Activated naive CD8-positive, alpha-beta T cell treated with anti-CD3 and anti-CD28 coated beads, Interleukin-2, amount 10 ng/mL, durations not matched to agents 7 days and 5 days (primary cell): ENCODE measurements at places on chromosomes 13 and 19. TPM values are rescaled to one million over a fixed set of nuclear protein-coding genes. Genes with fewer than 3 reads are reported as not detected.

DNA sequence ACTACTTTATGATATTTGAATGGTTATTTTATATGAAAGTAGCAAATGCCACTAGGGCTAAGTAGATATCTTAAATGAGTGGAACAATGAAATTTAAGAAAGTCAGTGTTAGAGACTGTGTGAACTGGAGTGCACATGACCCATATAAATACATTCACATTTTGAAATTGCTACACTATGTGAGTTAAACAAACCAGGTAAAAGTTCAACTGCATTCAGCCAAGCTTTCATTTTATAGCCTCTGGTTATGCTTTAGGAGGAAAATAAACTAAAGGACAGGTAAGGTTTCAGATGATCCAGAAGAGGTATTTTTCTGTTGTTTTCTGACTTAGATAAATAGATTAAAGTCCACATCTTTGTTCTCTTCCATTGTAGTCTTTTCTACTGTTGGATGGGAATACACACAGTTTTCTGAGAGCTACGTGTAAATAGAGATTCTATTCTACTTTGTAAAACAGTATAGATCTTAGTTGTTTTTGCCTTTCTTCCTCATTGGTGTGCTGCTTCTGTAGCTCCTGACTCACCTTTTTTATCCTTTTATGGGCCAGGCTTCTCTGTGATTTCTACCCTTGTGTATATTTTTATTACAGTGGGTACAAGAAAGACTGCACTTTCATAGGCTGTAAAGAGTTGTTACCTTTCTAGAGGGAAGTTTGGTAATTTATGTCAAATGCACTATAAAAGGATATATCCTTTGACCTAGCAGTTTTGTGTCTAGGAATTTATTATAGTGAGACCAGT lies 54.6 kb upstream of the KCTD4 start:
- H3K27ac ChIP-seq: no peak overlapping the region
- H3K4me3 ChIP-seq: no peak overlapping the region

GRCh38 chr19:5809053-5809452 lies 4.2 kb downstream of the NRTN start:
- H3K36me3 ChIP-seq: no peaks in the 10 kb centered on the region
- no peak for DNase-seq
- no peak overlapping the region for H3K4me3 ChIP-seq
- H3K27me3 ChIP-seq: peaks cover 26% of the 10 kb centered on the region

- H3K4me1 ChIP-seq: no peaks in the 10 kb centered on the region
- H3K36me3 ChIP-seq: peaks cover 44% of the 10 kb centered on the region
- no peak for DNase-seq
These were observed 31.8 kb downstream of the PEX11G start for GRCh38 chr19:7456964-7457541.

- H3K4me1 ChIP-seq: no peaks in the 10 kb centered on the region
- DNase-seq: no peak
- H3K27ac ChIP-seq: no peak overlapping the region
- H3K27me3 ChIP-seq: no peaks in the 10 kb centered on the region
- no peak overlapping the region for H3K4me3 ChIP-seq
- no peaks in the 10 kb centered on the region for H3K36me3 ChIP-seq
These were observed 1243.2 kb upstream of the SLC10A2 start for GRCh38 chr13:104309431-104309830.

GRCh38 chr13:30300596-30300995 lies 6.8 kb downstream of the KATNAL1 start:
- no peak for DNase-seq
- peaks cover 11% of the 10 kb centered on the region for H3K36me3 ChIP-seq
- no peaks in the 10 kb centered on the region for H3K27me3 ChIP-seq
- H3K4me3 ChIP-seq: no peak overlapping the region
- peaks cover 37% of the 10 kb centered on the region for H3K4me1 ChIP-seq
- no peak overlapping the region for H3K27ac ChIP-seq

DNA sequence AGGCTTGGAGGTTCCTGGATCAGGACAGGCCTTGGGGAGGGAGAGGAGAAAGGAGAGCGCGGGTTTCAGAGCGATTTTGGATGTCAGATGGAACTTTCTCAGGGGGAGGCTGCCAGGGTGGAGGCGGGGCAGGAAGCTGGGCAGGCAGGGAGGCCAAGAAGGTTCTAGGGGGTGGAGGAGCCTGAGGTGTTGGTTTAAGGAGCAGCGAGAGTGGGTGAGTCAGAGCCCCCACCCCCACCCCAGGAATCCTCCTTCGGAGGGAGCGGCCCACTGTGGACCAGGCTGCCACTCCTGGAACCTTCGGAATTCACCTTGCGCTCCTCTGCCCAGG lies 15.9 kb upstream of the NOP53 start:
- H3K27me3 ChIP-seq: peaks cover 17% of the 10 kb centered on the region
- H3K4me3 ChIP-seq: peak overlapping the region; percentile 86
- no peak for DNase-seq

DNA sequence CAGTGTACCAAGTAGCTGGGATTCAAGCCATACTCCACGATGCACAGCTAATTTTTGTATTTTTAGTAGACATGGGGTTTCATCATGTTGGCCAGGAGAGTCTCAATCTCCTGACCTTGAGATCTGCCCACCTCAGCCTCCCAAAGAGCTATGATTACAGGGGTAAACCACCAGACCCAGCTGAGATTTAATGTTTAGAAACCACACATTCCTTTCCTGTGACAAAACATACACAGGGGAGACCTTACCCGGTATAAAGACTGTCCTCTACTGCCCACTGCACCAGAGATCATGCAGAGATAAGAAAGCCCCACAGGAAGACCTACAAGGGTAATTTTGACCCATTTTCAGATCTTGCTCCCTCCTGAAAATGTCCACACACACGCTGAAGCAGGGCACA lies 22.8 kb upstream of the ZNF83 start:
- peaks cover 88% of the 10 kb centered on the region for H3K36me3 ChIP-seq
- H3K27ac ChIP-seq: no peak overlapping the region
- peaks cover 1% of the 10 kb centered on the region for H3K4me1 ChIP-seq
- no peaks in the 10 kb centered on the region for H3K27me3 ChIP-seq
- no peak overlapping the region for H3K4me3 ChIP-seq

GRCh38 chr13:44231786-44232516 lies 141.7 kb upstream of the SERP2 start:
- peaks cover 4% of the 10 kb centered on the region for H3K27me3 ChIP-seq
- no peak overlapping the region for H3K4me3 ChIP-seq
- no peaks in the 10 kb centered on the region for H3K36me3 ChIP-seq
- no peak for DNase-seq

DNA sequence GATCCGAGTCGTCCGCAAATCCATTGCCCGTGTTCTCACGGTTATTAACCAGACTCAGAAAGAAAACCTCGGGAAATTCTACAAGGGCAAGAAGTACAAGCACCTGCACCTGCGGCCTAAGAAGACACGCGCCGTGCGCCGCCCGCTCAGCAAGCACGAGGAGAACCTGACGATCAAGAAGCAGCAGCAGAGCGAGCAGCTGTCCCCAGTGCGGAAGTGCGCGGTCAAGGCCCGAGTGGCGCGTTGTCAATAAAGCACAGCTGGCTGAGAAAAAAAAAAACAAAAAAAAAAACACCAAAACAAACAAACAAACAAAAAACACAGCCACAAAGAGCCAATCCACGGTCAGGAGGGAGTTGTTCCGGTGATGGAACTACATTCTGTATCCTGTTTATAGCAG lies 4.7 kb upstream of the GNA15 start:
- H3K27me3 ChIP-seq: peaks cover 3% of the 10 kb centered on the region
- H3K4me3 ChIP-seq: no peak overlapping the region
- H3K27ac ChIP-seq: peak overlapping the region; percentile 43
- no peaks in the 10 kb centered on the region for H3K36me3 ChIP-seq
- peaks cover 27% of the 10 kb centered on the region for H3K4me1 ChIP-seq

DNA sequence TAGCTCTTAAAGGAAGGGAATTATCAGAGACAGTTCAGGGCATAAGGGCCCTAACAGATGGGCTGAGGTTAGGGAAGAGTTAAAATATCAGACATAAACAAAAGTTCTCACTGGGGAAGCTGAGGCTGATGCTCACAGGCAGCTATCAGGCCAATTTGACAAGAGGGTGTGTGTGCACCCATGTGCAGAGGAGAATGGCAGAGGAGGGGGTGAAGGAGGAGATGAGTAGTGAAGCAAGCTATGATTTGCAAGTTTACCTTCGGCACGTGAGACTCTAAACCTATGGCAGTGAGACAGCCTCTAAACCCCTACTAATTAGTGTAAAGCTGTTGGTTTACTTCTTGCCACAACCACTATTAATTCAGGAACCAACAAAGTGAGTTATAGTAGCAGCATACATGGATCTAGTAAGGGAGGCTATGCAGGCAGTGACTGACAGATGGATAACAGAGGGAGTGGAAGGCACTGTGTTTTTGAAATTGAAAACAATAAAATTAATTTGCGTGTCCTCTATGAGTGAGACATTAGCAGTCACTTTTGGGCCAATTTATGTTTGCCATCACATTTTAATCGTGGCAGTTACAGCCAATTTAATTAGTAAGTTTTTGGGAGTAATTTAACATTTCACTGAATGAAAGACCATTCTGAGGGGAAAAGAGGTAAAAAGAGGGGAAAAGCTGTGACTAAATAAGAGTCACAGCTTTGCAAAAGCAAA lies 99.6 kb upstream of the HTR2A start:
- H3K4me3 ChIP-seq: no peak overlapping the region
- peaks cover 11% of the 10 kb centered on the region for H3K27me3 ChIP-seq
- no peaks in the 10 kb centered on the region for H3K36me3 ChIP-seq
- H3K27ac ChIP-seq: no peak overlapping the region
- no peaks in the 10 kb centered on the region for H3K4me1 ChIP-seq

The ARHGEF18 gene
- total RNA-seq: 51.3 TPM

The NFIC gene
- total RNA-seq: 19.3 TPM
